ENCODE measurements at places on chromosomes 2 and 18. TPM values are rescaled to one million over a fixed set of nuclear protein-coding genes. Genes with fewer than 3 reads are reported as not detected.

The PRADC1 gene
- 11.7 TPM for total RNA-seq

GRCh38 chr2:72695676-72696075 is 130.2 kb downstream of the EXOC6B start:
- DNase-seq: no peak

DNA sequence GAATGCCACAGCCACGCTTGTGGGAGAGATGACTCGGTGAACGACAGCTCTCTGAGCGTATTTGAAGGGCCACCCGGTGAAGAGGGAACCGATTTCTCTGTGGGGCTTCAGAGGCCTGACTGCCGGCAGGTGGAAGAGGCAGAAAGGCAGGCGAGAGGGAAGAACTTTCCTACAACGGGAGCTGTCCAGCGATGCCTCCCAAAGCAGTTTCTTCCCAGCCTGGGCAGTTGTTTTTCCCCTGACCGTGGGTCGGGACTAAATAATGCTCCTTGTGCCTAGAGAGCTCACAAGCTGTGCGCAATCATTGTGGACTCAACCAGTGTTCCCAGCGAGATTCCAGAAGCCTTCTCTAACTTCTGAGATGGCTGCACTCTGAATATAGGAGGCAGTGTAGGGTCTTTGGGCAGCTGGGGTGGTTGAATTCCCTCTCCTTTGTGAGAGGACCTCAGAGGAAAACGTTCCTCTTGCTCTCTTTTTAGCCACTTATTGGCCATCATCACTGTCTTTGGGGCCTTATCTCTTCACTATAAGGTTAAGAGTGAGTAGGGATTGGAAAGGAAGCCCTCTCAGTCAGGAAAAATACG is 710 bp downstream of the SEC11C start:
- peak; percentile 4 for DNase-seq

DNA sequence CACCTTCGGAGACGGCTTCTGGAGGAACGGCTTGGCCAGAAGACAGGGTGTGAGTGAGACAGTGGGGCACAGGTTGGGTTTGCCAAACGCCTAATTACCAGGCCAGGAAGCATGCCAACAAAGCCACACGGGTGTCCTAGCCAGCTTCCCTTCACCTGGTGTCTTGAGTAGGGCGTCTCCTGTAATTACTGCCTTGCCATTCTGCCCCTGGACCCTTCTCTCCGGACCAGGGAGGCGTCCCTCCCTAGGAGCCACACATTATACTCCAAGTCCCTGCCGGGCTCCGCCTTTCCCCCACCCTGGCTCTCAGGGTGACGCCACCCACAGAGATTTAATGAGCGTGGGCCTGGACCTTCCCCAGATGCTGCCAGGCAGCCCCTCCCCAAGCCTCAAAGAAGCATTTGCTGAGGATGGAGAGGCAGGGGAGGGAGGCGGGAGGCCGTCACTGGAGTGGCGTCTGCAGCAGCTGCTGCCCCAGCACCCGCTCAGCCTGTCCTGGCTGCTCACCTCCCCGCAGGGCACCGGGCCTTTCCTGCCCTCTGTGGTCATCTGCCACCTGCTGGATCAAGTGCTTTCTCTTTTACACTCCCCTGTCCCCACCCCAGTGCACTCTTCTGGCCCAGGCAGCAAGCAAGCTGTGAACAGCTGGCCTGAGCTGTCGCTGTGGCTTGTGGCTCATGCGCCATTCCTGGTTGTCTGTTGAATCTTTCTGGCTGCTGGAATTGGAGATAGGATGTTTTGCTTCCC is 20.7 kb downstream of the FOSL2 start:
- no peak for DNase-seq

DNA sequence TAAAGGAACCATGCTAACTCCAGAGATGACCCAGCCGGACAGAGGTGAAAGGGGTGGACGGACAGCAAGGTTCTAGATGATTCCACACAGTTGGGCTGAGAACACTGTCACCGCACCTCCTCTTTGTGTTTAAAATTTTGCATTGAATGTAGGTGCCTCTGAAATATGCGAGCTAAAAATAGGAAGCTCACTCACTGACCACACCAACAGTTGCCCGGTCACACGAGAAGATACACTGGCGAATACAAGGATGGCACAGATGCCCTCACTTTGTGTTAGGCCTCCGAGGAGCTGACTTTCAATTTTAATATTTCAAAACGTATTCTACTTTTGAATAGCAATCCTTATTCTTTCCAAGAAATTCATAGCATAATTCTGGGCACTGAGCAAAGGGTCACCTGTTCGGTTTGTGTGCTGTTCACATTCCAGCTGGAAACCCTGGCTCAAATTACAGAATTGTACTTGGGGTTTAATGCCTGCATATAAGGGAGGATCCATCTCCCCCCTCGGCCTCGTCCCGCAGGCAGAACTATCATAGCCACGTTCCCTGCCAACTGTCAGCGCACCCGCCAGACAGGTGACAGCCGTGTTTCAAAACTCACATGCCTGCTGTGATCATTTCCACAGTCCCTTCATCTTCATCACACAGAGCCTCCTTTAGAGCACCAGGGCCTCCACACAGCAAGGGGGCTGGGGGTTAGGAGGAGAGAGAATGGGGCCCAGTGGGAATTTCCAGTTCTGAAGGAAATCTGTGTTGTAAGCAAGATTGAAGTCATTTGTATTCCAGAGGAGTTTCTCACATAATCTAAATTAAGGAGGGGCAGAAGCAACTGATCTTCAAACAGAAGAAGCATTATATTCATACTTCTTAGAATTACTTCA is 48.2 kb downstream of the ADI1 start:
- no peak for DNase-seq

The DGUOK gene
- total RNA-seq: 100 TPM

DNA sequence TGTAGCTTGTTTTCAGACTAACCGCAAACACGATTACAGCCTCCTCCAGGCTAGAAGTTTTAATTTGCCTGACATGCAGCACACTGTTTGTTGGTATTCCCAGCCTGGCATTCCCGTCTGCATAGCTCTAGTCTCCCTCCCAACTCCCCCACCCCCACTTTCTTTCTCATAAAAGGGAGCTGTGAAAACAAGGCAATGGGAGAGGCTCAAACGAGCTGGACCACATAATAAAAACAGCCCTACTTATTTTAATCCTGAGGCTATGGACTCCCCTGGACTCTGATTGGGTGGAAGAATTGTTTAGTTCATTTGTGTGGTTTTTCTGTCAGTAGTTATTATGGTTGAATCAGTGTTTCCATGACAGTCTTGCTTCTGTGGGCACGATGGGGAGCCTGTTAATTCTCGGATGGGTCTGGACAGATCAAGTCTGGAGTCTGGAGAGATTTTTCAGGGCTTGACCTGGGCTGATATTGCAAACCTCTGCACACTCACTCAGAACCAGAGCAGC is 1.2 kb downstream of the STON1 start:
- DNase-seq: no peak

The ERFE gene
- total RNA-seq: 2.6 TPM

- DNase-seq: no peak
Measured at GRCh38 chr2:73889206-73889605, 3.6 kb upstream of the ACTG2 start.

The CHRND gene
- 5.8 TPM for total RNA-seq

DNA sequence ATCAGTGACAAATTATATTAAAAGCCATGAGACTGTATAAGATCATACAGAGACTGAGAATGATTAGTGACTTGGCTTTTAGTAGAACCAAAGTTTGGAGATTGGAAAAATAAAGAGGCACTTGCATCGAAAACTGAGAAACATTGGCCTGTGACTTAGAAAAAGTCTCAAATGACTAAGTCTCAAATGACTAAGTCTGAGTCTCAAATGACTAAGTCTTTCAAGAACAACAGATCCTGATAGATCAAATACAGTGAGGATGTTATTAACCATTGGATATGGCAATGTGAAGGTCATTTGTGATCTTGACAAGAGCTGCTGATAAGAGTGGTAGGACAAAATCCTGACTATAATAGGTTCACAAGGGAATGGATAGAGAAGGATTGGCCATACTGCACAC is 135.5 kb upstream of the FANCL start:
- DNase-seq: no peak

The GAD1 gene
- total RNA-seq: 0.39 TPM

The PROM2 gene
- 2.7 TPM for total RNA-seq

GRCh38 chr2:220814441-220814840 is 757.7 kb downstream of the EPHA4 start:
- DNase-seq: no peak

DNA sequence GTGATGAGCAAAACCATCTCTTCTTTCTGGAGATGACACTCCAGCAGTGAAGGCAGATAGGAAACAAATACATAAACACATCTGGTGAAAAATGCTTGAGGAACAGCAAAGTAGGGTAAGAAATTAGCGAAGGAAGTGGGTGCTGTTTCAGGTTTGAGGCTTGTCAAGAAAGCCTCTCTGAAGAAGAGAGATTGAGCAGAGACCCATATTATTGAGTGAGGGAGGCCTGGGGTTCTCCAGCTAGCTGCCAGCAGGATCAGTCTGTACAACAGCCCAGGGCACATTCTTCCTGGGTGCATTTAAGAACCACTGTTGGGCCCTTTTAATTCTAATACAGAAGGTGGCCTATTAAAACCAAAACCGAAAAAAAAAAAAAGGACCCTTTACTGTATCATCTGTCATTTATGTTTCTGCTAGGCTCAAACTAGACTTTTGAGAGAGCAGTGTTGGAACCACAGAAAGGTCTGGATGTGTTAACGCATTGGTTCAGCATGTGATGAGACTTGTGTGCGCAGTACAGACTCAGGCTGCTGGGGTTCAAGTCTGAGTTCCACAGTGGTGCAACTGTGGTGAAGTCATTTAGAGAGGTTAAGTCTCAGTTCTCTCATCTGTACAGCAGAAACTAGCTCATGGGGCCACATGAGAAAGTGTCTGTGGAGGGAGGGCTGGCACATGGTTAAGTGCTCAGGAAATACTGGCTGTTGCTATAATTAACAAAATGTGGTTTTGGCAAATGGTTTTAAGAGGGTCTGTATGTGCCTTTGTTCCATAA is 28.9 kb downstream of the MGAT5 start:
- no peak for DNase-seq

DNA sequence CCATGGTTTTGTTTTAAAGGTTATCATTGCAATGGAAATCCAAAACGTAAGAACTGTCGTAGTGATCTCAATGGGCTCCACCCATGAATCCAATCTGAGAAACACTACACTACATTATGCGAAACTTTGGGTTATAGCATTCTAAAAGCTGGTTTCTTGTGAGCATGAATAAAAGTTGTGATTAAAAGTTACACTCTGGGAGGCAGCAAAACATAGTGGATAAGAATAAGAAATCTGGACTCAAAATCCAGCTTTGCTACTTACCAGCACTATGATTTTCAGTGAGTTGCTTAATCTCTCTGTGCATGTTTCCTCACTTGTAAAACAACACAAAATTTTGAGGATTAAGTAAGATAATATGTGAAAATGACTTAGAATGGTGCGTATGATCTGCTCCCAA is 25.7 kb upstream of the THOC1 start:
- no peak for DNase-seq

- DNase-seq: no peak
Measured at GRCh38 chr2:200330351-200331060, 24.0 kb downstream of the SPATS2L start.

GRCh38 chr2:221677688-221678087 is 105.6 kb upstream of the EPHA4 start:
- no peak for DNase-seq

- DNase-seq: no peak
Measured at GRCh38 chr18:36780748-36781147, 48.1 kb downstream of the TPGS2 start.

- no peak for DNase-seq
Measured at GRCh38 chr2:167769020-167769419, 478.4 kb downstream of the STK39 start.

DNA sequence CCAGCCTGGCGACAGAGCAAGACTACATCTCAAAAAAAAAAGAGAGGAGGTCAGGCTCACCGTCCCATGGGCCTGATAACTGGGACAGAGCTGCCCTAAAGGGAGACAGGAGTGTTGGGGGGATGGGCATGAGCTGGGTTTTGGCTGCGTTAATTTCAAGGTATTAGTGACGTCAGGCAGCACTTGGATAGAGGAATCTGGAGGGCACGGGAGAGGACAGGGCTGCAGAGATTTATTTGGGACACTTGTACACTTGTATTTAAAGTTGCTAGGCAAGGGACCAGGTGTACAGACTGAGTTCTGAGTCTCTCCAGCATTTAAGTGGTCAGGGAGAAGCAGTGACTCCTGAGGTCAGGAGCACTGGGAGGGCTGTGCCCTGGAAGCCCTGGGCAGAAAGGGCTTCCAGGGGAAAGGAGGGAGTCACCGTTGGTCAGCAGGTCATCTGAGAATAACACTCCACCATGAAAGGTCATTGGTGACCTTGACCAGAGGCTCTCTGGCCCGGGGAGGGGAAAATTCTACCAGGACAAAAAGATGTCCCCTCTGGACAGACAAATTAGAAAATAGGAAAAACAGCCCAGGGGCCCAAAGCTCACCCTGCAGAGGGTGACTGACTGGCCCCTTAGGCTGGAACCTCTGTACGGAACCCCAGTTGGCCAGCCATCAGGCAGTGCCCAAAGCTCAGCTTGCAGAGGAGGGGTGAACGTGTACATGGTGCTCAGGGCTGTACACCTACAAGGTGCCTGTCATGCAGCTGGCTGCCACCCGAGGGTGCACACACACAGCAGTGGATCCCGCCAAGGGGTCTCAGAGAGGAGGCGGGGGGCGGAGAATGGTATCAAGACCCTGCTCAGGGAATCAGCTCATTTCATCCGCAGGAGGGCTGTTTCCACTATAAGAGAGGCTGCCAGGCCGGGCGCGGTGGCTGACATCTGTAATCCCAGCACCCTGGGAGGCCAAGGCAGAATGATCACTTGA is 23.0 kb upstream of the CNNM3 start:
- DNase-seq: no peak

- no peak for DNase-seq
Measured at GRCh38 chr18:7904529-7904928, 337.4 kb downstream of the PTPRM start.

DNA sequence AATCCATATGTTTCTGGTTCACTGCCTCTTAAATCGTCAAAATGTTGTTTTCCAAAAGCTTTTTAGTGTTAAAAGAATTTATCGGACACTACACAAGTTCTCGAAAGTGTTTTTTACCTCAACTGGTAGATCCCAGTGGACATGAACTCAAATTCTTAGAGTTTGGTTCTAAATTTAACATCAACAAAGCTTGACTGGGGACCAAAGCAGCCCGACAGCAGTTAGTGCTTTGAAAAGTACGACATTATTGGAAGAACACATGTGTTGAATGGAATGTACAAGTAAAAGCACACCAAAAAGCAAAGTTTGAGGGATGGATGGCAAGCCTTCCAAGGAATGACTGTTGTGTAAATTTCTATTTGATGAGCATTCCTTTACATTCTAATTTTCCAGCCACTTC is 803.9 kb upstream of the POU3F3 start:
- DNase-seq: no peak

The VWC2L gene
- 0.23 TPM for total RNA-seq

Data from neural crest cell (in vitro differentiated cells).